ENCODE measurements at places on chromosomes 1 and 21.
A peak's percentile ranks its signal among the peaks of the same experiment; 100 is the strongest.

DNA sequence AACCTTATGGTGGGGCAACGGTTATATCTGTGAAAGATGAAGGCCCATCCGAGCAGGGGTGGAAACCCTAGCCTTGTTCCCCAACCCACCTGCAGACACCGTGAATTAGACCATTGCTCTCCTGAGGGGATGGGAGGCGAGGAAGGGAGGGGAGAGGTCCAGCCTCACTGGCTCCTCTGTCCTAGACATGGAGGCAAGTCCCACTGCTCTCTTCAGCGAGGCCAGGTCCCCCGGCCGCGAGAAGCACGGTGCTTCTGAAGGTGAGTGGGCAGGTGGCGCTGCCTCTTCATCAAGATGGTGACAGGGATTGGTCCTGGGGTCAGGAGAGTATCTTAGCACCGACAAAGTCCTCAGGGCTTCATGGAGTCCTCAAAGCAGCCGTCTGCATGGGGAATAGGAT, 59.3 kb downstream of the VWA5B1 start:
- DNase-seq: no peak

- DNase-seq: no peak
Measured at GRCh38 chr1:174165471-174166137, 6.3 kb downstream of the RABGAP1L start.

DNA sequence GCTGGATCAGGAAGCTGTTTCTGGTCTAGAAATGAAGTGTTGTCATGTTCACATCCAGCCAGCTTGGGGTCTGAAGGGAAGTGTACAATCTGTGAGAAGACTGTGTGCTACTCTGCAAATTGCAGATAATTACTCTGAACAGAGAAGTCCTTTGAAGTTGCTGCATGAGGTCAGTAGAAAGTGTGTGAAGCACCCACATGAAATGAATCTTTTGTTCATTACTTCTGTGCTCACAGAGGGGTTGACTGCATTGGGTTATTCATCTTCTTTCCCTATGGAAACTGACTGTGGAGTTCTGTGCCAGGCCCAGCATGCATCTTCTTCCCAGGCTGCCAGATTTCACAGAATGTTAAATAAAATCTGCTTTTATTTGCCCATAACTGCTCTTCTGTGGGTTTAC, 47.1 kb downstream of the CTH start:
- no peak for DNase-seq

GRCh38 chr1:6241887-6242740, 1.9 kb upstream of the HES3 start:
- no peak for DNase-seq

- no peak for DNase-seq
Measured at GRCh38 chr1:74713849-74714248, 19.0 kb downstream of the CRYZ start.

DNA sequence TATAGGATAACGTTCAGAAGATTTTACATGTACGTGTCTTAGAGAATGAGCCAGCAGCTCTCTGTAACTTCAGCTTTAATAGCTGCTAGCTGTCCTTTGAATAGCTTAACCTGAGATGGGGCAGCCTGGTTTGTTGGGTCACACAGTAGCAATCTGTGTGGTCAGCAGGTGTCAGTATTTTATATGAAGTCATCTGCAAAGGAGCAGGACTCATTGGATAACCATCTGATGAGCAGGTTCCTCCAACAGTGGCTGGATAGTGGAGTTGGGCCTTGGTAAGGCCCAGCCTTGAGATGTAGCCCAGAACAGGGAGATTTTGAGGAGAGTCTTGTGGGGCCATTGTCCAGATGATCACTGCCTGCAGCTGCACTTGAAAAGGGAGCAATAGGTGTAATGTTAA, 6.4 kb downstream of the GSTM5 start:
- DNase-seq: no peak

GRCh38 chr1:67983867-67984266, 66.6 kb downstream of the DIRAS3 start:
- DNase-seq: no peak

- DNase-seq: no peak
Measured at GRCh38 chr1:164504749-164505148, 54.2 kb upstream of the PBX1 start.

- peak; percentile 60 for DNase-seq
Measured at GRCh38 chr1:44261171-44261817, 48.0 kb downstream of the DMAP1 start.

Data from D341Med (cell line).